AG04449 (cell line): ENCODE measurements at places on chromosomes 5 and 9.

DNA sequence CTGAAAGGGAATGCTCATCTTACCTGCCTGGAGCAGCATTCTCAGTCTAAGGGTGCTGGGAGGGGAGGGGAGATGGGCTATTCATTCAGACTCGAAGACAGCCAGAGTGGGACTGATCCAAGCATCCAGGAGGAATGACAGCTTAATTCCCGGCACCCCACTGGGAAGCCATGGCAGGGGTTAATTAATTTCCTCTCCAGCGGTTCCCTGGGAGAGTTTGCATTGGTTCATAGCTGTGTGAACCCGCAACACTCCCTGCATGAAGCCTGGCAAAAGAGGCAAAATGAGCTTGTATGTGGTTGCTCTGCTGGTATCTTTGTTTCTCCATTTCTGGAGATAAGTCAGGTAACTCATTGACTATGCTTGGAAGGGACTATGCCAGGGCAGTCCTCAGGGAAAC, 401.0 kb upstream of the SLC24A2 start:
- no peak for DNase-seq

- DNase-seq: no peak
Measured at GRCh38 chr5:125440905-125441304, 694.5 kb upstream of the ZNF608 start.

DNA sequence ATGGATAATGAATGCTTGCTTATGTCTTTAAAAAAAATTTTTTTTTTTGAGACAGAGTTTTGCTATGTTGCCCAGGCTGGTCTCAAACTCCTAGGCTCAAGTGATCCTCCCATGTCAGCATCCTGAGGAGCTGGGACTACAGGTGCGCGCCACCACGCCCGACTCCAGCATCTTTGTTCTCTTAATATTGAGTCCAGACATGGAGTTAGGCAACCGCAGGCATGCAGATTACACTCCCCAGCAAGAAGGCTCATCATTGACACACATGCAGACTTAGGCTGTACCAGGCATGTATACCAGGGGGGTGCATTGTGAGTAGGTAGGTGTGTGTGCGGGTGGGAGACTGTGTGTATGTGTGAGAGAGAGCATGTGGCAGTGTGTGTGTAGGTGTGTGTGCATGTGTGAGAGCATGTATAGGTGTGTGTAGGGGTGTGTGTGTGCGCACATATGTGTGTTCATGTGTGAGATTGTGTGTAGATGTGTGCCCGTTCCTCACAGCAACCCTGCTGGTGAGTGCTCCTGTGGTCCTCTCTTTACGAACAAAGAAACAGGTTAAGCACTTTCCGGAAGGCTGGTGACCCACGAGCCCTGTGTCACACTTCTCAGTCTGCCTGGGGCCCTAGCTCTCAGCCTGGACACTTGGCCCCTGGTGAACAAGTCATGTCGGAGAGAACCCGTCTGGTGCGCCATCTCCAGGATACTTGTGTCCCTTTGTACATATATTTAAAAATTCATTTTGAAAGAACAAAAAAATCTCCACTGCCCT, 6.2 kb downstream of the OBP2B start:
- DNase-seq: no peak

GRCh38 chr9:133844881-133845410, 106.8 kb upstream of the SARDH start:
- DNase-seq: no peak

DNA sequence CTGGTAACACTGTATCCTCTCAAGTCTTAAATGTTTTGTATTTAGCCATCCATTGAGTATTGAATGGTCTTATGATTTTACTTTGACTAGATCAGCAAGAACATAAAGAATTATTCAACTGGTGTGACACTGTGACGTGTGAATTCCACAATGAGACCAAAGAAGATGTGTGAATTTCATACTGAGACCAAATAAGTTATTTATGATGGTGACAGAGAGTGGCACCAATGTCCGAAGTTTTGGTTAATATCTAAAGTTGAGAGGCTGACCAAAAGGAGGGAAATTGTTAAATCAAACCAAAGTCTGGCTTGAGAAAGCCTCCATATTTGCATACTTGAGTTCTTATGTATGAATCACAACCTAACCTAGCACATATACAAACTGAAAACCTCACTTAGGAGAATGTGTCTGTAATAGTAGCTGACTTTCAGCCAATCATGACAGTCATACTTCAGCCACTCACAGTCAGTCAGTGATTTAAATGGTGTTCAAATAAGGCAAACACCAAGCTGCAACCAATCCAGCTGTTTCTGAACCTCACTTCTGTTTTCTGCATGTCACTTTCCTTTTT, 31.5 kb upstream of the FAM170A start:
- DNase-seq: no peak

DNA sequence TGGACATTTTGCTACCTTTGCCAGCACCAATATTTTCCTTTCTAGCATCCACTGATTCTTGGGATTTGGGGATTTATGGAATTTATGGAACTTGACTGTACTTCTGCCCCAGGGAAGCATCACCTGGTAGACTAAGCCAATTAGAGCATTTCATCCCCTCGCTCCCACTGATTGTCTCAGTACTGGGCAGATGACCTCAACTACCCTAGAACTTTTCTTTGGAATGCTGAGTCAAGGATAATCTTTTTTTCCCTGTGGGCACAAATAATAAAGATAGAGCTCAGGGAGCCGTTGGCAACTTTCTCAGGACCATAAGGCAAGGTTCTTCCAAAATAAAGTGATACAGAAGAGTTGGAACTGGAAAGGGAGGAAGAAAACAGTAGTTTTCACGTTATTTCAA, 438.4 kb downstream of the PLK2 start:
- DNase-seq: no peak

DNA sequence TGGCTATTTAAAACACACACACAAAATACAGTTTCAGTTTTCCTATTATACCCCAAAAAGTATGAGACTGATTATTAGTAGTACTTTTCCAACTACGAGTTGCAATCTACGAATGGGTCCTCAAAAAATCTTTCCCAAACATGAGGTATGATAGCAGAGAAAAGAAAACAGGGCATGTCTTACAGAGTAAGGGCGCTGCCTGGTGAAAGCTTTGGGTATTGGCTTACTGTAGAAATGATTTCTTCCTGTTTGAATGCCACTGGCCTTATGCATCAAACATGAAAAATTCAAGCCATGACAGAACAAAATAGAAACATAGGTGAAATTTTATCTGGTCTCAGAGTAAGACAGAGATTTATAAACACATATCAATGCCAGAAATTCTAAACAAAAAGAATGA, 448.0 kb downstream of the SPOCK1 start:
- no peak for DNase-seq

DNA sequence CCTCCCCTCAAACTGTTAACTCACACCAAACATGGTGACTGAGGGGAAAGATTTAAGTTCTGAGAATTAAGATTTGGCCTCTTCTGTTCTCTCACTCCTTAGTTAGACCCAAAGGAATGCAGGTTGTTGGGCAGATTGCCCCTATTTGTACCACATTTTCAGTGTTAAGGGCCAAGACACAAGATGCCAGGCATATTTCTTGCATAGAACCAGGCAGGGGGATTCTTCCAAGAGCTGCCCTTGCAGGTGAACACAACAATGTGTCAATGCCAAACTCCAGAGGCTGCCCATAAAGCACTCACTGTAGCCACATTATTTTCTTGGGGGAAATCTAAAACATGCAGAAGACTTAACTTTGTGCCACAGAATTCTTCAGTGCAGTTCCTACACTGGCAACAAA, 14.7 kb downstream of the MPDZ start:
- no peak for DNase-seq

DNA sequence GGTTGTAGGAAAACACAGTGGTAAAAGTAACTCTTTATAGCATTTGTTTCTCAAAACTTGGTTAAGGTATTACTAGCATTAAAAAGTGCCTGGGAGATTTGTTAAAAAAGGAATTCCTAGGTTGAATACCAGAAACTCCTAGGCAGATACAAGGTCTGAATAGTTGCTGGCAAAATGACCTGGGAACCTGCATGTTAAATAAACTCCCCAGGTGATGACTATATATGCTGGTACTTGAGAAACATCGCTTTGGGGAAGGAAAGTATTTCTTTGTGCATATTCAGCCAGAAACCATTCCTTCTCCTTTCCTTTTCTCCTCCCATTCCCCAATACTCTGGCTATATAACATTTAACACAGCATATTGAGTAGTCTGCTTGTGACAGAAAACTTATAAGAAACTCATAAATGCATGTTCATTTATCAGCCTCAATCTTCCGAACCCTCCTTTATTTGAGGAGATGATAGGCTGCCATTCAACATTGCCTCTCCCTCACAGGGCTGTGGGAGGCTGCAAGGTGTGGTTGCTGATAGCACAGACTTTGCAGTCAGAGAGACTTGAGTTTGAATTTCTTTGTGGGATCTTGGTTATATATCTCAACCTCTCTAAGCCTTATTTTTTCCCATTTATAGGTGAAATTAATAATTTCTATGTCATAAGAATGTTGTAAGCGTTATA, 28.7 kb downstream of the PCSK1 start:
- no peak for DNase-seq

DNA sequence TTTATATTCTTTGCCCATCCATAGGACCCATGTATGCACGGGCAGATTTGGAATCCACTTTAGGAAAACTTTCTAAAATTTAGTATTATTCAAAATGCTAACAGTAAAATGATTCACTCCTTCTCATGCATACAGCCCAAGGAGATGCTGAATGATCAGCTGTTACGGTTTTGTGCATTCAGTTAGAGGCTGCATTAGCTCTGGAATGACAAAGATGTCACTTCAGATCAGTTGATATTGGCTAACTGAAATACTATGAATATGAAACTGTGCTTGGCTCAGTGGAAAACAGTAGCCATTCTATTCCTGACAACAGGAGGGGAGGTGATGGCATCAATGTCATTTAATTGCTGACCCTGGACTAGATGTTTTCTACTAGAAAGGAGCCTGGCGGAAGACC, 560.7 kb downstream of the ZNF608 start:
- DNase-seq: no peak

- no peak for DNase-seq
Measured at GRCh38 chr9:120914953-120915352, 11.6 kb downstream of the TRAF1 start.

GRCh38 chr9:129108083-129108804, 2.3 kb downstream of the CRAT start:
- DNase-seq: no peak

GRCh38 chr5:154189819-154190594, 526 bp upstream of the GALNT10 start:
- DNase-seq: no peak

DNA sequence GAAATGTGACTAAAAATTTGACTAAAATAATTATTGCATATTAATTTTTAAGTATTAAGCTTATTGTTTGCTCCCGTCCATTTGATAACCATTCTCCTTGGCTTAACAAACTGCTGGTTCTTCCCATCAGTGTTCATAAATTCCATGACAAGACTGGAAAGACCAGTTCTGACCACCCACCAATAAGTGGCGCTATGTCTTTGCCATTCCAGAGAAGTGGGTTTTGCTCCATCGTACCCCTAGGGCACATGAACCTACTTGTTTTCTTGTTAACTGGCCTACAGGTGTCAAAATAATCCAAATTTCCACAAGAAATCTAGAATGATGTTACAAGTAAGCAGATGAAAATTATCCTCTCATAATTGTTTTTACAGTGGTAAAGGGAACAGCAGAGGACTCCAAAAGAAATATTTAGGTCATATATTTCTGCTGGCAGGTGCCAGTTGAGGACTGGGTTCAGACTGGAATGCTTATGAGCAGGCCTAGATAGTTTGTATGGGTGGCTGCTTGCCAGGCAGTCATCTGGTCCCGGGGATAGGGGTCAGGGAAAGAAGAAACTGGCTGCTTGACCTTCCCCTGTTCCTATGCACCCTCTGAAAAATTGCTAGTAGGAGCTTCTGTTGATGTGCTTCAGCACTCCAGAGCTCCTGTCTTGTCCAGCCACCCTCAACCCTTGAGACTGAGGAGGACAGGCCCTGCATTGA, 283.1 kb upstream of the ADAMTSL1 start:
- no peak for DNase-seq

GRCh38 chr9:115285836-115286235, 167.9 kb upstream of the TNC start:
- DNase-seq: no peak

GRCh38 chr5:87551911-87552310, 139.2 kb upstream of the CCNH start:
- DNase-seq: no peak

DNA sequence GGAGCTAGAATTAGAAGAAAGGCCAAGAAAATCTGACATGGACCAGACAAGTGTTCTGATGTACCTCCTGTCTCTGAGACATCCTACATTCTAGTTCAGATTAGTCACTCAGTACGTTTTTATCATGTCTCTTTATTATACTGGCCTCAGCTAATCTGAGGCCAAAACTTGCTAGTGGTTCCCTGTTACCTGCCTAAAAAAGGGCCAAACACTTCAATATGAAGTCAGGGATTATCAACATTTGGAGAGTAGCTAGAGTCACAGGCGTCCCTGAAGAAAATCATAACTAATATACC, 587.4 kb downstream of the PRELID2 start:
- DNase-seq: no peak

GRCh38 chr5:132797651-132798050, 15.5 kb upstream of the SOWAHA start:
- no peak for DNase-seq

GRCh38 chr5:8538821-8539220, 669.9 kb downstream of the MTRR start:
- no peak for DNase-seq

- DNase-seq: no peak
Measured at GRCh38 chr9:111992523-111992922, 95.9 kb downstream of the UGCG start.

DNA sequence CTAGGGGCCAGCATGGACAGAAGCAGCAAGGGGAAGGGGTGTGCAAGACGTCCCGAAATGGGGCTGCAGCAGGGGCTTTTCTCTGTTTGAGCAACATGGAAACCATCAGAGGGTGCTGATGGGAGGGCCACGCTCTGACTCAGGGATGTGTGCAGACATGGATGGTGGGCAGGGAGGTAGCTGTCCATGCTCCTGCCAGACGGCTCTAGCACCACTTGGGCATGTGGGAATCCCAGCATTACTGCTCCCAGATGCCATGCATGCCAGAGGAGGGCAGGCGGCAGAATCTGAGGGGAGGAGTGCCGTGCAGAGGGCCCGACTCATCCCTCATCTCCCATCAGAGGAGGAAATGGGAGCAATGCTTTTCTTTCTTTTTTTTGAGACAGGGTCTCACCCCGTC, 45.6 kb upstream of the SLC25A51 start:
- no peak for DNase-seq

DNA sequence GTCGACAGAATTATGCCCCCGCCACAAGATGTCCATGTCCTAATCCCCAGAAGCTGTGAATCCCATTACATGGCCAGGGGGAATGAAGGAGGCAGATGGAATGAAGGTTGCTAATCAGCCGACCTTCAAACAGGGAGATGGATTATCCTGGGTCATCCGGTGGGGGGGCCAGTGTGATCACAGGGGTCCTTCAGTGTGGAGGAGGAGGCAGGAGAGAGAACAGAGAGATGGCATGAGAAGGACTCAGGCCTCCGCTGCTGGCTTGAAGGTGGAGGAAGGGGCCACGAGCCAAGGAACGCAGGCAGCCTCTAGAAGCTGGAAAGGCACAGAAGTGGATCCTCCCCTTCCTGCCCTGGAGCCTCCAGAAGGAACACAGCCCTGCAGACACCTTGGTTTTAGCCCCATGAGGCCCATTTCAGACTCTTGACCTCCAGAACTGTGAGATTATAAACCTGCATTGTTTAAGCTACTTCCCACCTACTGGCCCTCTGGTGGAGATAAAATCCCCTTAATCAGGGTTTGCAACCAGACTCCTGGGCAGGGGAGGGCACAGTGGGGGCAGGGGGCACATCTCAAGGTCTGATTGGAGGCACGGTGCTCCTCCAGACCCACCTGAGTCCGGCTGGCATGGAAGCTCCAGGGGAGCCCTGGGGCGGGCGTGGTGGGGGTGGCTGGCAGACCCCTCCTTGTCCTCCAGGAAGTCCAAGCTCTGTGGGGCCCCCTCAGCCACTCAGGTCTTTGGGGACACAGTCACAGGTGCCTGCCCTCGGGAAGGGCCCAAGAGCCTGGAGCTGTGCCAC, 13.8 kb downstream of the PTGES2 start:
- no peak for DNase-seq
